Heart right ventricle (tissue), 16 donors: ENCODE measurements at places on chromosomes 2 and 18.
A peak's percentile ranks its signal among the peaks of the same experiment; 100 is the strongest.

- no peak overlapping the region for H3K4me3 ChIP-seq
- H3K4me1 ChIP-seq: no peaks in the 10 kb centered on the region
- DNase-seq: no peak
These were observed 302.2 kb upstream of the DDX18 start for GRCh38 chr2:117512307-117512706.

- no peaks in the 10 kb centered on the region for H3K4me1 ChIP-seq
- no peaks in the 10 kb centered on the region for H3K27me3 ChIP-seq
- H3K27ac ChIP-seq: no peak overlapping the region
- no peaks in the 10 kb centered on the region for H3K36me3 ChIP-seq
- no peak for DNase-seq
These were observed 63.1 kb upstream of the B3GNT7 start for GRCh38 chr2:231332388-231332787.

- H3K36me3 ChIP-seq: no peaks in the 10 kb centered on the region
- H3K27me3 ChIP-seq: no peaks in the 10 kb centered on the region
- DNase-seq: no peak
- no peaks in the 10 kb centered on the region for H3K4me1 ChIP-seq
- H3K4me3 ChIP-seq: no peak overlapping the region
These were observed 406.3 kb downstream of the CDH7 start for GRCh38 chr18:66156946-66157687.

GRCh38 chr2:169933124-169933711 lies 106.0 kb downstream of the UBR3 start:
- H3K27me3 ChIP-seq: no peaks in the 10 kb centered on the region
- H3K4me3 ChIP-seq: no peak overlapping the region

DNA sequence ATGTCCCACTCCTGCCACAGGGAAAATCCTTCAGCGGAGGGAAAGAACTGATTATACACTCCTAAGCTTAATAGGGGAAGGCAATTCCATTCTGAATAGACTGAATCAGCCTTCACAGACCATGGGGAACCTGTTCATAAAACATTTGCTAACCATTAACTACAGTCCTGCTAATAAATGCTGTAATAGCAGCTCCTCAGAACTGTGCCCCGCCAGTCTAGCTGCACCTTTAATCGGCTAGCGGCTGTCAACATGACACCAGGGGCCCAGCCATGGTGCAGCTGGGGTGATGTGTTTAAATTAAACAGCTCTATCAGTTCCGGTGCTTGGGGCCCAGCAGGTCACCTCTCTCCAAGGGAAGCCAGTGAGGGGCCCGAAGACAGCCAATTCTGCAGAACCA lies 77.8 kb downstream of the GALNT14 start:
- H3K27me3 ChIP-seq: no peaks in the 10 kb centered on the region
- peaks cover 8% of the 10 kb centered on the region for H3K4me1 ChIP-seq
- no peak overlapping the region for H3K27ac ChIP-seq
- no peak overlapping the region for H3K4me3 ChIP-seq

DNA sequence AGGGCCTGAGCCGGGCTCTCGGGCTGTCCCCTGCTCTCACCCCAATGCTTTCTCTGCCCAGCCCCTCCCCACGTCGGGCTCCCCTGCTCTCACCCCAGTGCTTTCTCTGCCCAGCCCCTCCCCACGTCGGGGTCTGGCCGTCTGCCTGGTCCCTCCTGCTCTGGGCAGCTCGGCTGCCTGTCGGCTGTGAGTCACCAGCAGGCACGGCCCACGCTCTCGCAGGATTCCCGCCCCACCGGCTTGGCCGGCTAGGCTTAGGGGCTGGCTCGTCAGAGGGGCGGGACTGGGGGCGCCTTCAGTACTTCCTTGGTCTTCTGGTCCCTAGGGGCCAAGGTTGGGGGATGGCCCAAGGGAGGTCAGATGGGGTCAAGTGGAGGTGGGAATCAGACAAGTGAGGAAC lies 3.3 kb downstream of the BOK start:
- H3K27ac ChIP-seq: no peak overlapping the region
- H3K36me3 ChIP-seq: peaks cover 12% of the 10 kb centered on the region
- peaks cover 43% of the 10 kb centered on the region for H3K4me1 ChIP-seq
- H3K4me3 ChIP-seq: no peak overlapping the region
- DNase-seq: peak; percentile 50
- H3K27me3 ChIP-seq: peaks cover 17% of the 10 kb centered on the region

DNA sequence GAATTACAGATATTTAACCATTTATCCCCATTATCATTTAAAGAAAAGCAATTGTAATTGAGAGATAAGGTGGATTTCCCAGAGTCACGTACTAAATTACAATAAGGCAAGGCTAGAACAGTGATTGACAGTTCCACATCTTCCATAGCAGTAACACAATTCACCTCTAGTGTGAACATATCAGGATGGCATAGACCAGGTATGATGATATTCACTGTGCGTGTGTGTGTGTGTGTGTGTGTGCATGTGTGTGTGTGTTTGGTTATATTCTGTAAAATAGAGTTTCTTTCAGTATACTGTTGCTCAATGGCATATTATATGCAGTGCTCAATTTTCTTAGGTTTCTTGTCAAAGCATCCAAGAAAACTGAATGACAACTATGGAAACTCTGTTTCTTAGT lies 1.7 kb downstream of the SCN2A start:
- no peak overlapping the region for H3K4me3 ChIP-seq
- H3K27me3 ChIP-seq: no peaks in the 10 kb centered on the region
- H3K36me3 ChIP-seq: no peaks in the 10 kb centered on the region
- DNase-seq: no peak
